ENCODE measurements at places on chromosomes 5 and 9.

DNA sequence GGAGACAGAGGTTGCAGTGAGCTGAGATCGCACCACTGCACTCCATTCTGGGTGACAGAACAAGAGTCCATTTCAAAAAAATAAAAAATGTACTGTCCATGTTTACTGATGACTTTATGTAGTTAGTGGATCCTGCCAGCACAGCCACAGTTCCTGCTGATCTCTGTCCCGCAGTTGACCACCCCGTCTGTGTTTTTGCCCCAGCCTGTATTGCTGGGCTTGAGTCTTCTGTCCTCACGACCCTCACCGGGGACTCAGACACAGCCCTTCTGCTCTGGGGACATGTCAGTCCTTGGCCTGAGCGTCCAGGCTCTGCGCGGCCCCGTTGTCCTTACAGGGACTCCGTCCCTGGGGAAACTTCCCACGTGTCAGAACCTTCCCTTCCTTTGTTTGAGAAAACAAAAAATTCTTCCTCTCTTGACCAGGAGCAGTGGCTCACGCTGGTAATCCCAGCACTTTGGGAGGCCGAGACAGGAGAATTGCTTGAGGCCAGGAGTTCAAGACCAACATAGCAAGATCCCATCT is 14.5 kb downstream of the SURF6 start:
- DNase-seq, result no peak

DNA sequence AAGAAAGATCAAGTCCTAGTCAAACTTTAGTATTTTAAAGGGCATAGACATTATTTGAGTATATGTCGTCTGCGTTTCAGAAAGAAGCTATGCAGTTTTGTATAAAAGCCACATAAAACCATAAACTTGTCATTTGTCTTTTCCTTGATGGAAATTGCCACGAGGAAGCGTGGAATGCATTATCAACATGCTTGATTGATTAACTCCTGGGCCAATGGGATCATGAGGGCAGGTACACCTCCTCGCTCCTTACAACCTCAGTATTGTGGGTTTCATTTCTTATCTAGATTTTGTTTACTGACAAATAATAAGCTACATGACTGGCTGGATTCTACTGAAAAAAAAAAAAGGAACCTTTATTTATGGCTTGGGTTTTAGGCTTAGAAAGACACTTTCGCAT is 122.5 kb upstream of the RFX3 start:
- DNase-seq, result no peak

GRCh38 chr9:38059233-38059936 is 9.6 kb downstream of the SHB start:
- no peak for DNase-seq

DNA sequence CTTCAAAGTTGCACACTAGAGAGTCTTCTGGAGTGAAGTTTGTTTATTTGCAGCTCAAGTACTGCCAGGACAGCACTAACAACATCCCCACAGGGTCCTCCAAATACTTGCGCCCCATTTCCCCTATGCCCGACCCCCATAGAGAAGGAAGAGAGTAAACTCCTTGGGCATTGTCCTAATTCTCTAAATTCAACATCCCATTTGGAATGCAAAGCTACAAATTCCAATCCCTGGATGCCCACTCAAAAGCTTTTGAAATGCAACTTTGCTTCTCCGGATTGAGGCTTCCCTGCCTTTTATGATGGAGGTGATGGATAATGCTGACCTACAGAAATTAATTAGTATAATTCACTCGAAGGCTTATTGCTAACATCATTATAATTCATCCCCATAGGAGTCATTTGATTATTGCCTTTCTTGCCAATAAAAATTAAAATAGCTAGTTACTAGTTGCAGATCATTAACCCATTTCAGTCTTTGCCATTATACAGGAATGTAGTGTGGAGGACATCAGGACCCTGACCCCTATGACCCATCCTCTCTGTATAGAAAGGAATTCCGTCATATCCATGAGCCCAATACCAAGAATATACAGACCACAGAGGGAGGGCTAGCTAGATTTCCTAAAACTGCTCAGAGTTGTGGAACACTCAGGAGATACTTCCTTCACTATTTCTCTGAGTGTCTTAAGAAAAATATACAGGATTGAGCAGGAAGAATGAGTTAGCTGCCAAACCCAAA is 277.6 kb downstream of the ZNF608 start:
- DNase-seq, result no peak

- no peak for DNase-seq
These were observed 53.3 kb upstream of the NOTCH1 start for GRCh38 chr9:136599074-136599531.

DNA sequence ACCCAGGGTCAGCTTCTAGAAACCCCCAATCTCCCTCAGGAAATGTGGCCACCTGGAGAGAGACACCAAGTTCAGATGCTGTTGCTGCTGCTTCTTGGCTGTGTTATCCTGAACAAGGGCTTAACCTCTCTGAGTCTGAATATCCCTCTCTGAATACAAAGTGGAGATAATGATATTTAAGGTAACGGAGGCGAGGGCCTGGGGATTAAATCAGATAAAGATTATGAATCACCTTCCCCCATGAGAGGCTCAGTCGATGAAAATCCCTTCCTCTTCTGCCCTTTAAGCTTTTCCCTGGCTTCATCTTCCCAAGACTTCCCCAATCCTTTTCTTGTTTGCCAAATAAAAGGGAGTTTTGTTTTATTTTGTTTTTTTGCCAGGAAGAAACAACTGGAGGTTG is 8.1 kb upstream of the CPLX2 start:
- DNase-seq, result no peak

DNA sequence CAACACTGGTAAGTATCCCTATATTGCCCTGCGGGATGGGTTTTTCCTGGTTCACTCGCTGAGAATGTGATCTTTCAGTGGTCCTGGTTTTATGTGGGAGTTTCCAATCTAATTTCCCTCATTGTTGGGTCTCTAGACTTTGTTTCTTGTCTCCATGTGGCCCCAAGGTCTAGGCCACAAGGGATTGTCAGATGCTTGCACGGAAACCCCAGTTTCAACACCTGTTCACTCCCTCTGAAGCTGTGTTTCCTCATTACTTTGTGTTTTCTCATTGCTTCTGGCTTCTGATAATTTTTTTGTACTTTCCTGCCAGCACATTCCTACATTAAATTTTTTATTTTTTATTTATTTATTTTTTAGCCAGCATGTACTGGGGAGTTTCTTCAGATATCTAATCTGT is 191.5 kb downstream of the TTLL11 start:
- DNase-seq, result no peak

GRCh38 chr5:132859889-132860437 is 6.3 kb downstream of the GDF9 start:
- DNase-seq, result no peak

DNA sequence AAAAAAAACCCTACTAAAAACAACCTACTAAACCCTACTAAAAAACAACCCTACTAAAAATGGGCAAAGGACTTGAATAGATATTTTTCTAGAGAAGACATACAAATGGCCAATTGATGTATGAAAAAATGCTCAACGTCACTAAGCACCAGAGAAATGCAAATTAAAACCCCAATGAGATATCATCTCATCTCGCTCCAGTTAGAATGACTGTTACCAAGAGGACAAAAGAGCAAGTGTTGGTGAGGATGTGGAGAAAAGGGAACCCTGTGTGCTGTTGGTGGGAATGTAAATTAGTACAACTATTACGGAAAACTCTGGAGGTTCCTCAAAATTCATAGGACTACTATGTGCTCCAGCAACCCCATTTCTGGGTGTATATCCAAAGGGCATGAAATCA is 10.8 kb downstream of the SDHA start:
- no peak for DNase-seq

DNA sequence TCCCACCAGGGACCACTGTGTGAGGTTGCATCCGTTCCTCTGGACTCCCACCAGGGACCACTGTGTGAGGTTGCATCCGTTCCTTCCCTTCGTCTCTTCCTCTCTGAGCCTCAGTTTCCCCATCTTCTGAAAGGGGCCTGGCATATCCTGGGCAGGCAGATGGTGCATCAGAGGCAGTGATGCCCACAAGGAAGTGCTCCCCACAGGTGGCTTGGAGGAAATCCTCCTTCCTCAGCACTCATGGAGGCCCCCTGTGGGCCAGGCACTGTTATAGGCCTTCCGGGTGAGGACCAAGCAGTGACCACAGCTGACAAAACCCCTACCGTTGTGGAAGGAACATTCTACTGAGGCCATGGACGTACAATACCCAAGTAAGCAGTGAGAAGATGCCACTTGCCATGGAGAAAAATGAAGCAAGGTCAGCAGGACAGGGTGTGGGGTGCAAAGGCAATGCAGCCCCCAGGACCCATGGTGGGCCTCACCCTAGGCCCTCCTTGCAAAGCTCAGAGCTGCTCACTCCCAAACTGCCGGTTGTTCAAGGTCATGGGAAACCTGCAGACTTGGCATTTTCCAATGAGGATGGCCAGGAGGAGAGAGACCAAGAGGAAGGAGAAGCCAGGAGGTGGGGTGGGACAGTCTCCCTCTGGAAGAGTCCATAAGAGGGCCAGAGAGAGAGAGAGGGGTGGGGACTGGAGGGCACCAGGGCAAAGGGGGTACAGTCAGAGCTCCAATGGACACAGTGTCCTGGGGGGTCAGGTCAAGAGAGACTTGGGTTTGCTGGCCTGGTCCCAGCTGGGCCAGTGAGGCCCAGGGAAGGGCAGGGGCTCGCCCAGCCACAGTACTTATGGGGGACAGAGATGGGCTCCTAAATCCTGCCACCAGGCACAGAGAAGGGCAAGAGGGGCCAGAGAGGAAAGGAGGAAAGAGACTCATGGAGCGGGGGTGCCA is 51.1 kb downstream of the C9orf50 start:
- DNase-seq, result no peak

GRCh38 chr5:168291342-168291963 is at the start of gene WWC1:
WWC1 (plus strand) TSS chr5:168291645; CDS start chr5:168292153, 508 bp downstream.
- no peak for DNase-seq

DNA sequence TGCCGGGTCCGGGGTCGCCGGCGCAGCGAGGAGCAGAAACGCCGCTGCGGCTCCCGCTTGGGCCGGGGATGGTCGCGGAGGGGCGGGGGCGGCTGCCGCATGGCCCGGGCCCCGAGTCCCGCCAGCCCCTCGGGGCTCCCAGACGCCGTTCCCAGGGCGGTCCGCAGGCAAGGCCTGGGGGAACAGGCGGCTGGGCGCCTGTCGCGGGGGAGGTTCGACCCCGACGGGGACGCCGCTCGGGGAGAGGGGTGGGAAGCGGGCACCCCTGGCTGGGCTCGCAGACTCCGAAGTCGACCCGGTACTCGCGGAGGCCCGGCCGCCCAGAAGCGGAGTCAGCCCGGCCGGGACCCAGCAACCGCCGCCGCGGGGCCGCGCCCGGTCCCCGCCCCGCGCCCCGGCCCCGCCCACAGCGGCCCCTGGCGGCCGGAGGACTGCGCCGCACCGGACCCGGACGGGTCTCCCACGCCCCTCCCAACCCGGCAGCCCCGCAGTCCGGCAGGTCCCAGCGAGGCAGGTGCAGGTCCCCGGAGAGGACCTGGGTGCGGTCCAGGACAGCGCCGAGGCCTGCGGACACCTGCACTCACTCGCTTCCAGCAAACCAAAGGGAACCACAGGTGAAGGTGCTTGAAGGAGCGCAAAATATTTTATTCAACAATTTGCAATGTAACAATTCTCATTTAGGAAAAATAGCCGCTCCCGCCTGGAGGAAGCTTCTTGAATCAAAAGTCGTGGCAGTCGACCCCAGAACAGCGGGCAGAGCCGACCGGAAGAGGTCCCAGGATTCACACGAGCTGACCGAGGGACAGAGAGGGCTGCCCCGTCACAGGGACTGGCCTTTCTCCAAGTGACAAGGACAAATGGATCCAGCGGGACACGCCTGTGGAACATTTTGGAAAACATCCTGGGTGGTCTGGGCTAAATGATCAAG is at the start of gene INPP5E:
Gene INPP5E, minus strand, starts transcription at position 365 of the 928 bp plus-strand sequence. CDS start 426 bp downstream, outside the sequence.
- peak; percentile 38 for DNase-seq

DNA sequence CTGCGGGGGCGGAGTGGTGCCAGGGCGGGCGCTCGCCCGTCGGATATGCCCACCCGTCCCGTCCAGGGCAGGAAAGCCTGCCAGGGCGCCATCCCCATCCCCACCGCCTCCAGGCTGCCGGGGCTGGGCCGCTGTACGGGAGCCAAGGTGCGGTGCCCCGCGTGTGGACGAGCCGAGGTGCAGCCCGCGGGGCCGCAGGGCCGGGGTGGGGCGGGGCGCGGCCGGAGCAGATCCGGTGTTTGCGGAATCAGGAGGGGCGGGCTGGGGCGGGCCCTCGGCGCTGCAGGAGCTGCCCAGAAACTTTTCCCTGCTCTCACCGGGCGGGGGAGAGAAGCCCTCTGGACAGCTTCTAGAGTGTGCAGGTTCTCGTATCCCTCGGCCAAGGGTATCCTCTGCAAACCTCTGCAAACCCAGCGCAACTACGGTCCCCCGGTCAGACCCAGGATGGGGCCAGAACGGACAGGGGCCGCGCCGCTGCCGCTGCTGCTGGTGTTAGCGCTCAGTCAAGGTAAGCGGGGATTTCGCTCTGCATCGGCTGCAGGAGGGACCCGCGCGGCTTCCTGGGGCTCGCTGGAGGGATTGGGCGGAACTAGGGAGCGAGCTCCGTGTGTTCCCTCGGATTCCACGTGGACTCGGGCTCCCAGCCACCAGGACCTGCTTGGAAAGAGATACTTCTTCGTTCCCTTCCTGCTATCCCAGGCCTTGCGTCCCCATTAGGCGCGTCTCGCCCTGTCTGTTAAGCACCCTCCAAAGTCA is at the start of gene ITGA2:
Gene ITGA2, plus strand, starts transcription at position 328 of the 756 bp plus-strand sequence. Its CDS starts 117 bp downstream, at position 445.
- DNase-seq, result no peak

DNA sequence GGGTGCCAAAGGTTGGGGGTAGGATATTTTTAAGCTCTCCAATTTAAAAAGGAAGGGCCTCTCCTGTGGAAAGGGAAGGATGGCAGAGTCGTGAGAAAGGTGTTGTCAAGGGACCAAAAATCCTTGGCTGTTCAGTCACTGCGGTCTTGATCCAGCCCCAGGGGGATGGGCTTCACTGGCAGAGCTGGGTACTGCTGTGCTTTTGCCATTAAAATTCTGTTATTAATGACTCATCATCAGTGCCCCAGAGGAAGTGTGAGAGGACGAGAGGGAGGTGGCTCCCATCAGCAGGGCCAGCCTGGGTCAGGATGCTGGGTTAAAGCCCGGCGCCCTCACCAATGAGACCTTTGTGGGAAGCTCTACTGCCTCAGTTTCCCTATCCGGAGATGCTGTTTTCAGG is 16.7 kb downstream of the PCDH12 start:
- DNase-seq, result no peak

GRCh38 chr5:36301858-36302603 is at the start of gene RANBP3L:
RANBP3L (minus strand) TSS chr5:36301902; CDS start chr5:36301416, 486 bp downstream.
- no peak for DNase-seq

GRCh38 chr5:40235471-40236400 is 444.0 kb upstream of the PTGER4 start:
- no peak for DNase-seq

DNA sequence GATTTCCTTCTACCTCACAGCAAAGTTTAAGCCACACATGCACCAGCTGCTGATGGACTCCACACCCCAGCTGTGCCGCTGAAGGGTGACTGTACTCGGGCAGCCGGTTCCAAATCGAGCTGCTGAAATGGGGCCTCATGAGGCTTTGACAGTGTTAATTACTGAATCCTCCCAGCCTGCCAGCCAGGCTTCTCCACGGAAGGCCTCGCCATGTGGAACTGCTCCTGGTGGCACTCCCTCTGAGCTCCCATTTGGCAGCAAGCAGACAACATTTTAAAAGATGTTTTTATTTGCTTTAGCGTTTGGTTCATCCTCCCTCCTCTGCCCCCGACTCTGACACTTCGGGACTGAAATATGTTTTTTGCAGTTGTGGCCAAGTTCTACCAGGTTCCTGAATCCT is 479.4 kb upstream of the MPDZ start:
- DNase-seq, result no peak

Measured in CMK (cell line).